DMS79 treated with DMSO at 0.1 percent for 48 hours (cell line): ENCODE measurements at places on chromosomes 5 and 9.

GRCh38 chr5:115815006-115815692, 1.3 kb downstream of the CDO1 start:
- DNase-seq = no peak

- DNase-seq = no peak
These were observed 8.3 kb downstream of the SHB start for GRCh38 chr9:38060681-38061080.

- DNase-seq = no peak
These were observed 865.4 kb downstream of the TLE4 start for GRCh38 chr9:80437091-80437640.

- no peak for DNase-seq
These were observed 24.4 kb upstream of the PRDM12 start for GRCh38 chr9:130639866-130640555.

DNA sequence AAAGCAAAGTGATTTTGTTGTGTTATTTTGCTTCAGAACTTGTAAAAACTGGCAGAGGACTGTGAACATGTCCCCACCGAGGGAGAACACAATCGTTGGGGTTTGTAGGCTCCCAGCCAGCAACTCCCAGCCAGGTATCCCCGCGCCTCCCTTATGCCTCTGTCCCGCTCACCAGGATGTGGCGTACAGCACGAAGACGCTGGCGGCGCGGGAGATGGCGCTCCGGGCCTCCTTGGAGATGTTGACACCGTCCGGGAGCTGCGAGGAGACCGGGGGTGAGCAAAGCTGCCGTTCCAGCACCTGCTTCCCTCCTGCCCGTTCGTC, 630 bp downstream of the POLE3 start:
- DNase-seq = no peak

- DNase-seq = no peak
These were observed 108.4 kb downstream of the ALDH1A1 start for GRCh38 chr9:72844440-72844768.
